ENCODE measurements at places on chromosomes 6 and 20. TPM values are rescaled to one million over a fixed set of nuclear protein-coding genes. Genes with fewer than 3 reads are reported as not detected.

NELFE gene
- total RNA-seq: 83.6 TPM

KHDRBS2 gene
- not detected for total RNA-seq

RAD21L1 gene
- not detected for total RNA-seq

ACOT13 gene
- 7.4 TPM for total RNA-seq

CTCFL gene
- total RNA-seq: 0.23 TPM

C6orf136 gene
- total RNA-seq: 5.7 TPM

TREML1 gene
- total RNA-seq: not detected

WASF1 gene
- total RNA-seq: 20.2 TPM

PKHD1 gene
- under 0.01 TPM for total RNA-seq

PGBD1 gene
- total RNA-seq: 3.7 TPM

RAET1L gene
- total RNA-seq: not detected

TMEM170B gene
- 0.26 TPM for total RNA-seq

GUCA1A gene
- total RNA-seq: not detected

TMEM14B gene
- 67.9 TPM for total RNA-seq

MYLIP gene
- 14.5 TPM for total RNA-seq

MYLK2 gene
- not detected for total RNA-seq
